Ascending aorta (tissue), 2 donors: ENCODE measurements at places on chromosomes 1 and 21.

DNA sequence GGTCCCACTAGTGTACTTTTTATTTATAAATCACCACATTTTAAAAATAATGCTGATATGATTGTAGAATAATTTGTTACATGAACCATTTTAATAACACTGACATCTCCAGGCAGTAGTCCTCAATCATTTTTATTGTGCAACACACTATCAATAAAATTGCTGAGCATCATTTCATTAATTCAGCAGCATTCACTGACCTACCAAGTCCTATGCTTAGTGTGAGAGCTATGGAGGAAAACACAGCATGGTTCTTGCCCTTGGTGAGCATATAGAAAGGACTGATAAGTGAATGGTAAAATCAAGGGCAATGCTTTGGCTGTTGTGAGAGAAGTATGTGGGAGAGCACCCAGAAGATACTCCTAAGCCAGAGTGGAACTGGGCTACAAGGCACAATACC lies 119.7 kb downstream of the KCNT2 start:
- DNase-seq: no peak

- no peak for DNase-seq
Measured at GRCh38 chr21:42248783-42249597, 30.1 kb downstream of the ABCG1 start.

- no peak for DNase-seq
Measured at GRCh38 chr1:46643368-46643775, 24.8 kb downstream of the ATPAF1 start.

GRCh38 chr1:2091611-2092604 lies 41.7 kb downstream of the PRKCZ start:
- DNase-seq: no peak

- DNase-seq: no peak
Measured at GRCh38 chr21:42281181-42281680, 34.0 kb downstream of the TFF3 start.

DNA sequence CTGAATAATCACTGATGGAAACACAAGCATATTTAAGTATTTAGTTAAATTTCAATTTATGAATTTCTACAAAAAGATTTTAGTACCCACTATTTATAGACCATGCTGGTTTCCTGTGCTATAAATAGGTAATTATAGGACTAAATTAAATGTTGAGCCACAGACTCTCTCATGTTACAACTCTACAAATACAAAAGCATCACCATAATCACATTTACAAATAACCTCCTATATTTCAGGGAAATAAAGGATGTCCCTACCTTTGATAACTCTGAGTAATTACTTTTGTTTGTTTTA lies 32.6 kb upstream of the CCDC190 start:
- DNase-seq: no peak

DNA sequence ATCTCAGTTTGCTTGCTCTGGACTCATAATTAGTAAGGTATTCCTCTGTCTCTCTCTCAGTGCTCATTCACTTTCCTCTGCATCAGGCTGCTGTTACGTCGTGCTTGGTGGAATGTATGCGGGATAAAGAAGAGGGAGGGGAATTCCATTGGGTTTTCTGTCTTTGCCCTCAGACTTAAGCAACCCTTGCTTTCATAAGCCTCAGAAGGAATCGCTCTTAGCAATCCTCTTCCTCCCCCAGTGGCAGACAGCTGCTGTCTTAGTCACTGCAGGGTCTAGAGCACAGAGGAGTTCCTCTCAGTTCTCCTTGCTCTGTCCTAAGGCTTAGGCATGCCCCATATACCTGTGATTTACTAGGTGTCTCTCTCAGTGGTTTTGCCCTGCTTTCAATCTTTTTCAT lies 19.1 kb upstream of the NTMT2 start:
- DNase-seq: no peak

DNA sequence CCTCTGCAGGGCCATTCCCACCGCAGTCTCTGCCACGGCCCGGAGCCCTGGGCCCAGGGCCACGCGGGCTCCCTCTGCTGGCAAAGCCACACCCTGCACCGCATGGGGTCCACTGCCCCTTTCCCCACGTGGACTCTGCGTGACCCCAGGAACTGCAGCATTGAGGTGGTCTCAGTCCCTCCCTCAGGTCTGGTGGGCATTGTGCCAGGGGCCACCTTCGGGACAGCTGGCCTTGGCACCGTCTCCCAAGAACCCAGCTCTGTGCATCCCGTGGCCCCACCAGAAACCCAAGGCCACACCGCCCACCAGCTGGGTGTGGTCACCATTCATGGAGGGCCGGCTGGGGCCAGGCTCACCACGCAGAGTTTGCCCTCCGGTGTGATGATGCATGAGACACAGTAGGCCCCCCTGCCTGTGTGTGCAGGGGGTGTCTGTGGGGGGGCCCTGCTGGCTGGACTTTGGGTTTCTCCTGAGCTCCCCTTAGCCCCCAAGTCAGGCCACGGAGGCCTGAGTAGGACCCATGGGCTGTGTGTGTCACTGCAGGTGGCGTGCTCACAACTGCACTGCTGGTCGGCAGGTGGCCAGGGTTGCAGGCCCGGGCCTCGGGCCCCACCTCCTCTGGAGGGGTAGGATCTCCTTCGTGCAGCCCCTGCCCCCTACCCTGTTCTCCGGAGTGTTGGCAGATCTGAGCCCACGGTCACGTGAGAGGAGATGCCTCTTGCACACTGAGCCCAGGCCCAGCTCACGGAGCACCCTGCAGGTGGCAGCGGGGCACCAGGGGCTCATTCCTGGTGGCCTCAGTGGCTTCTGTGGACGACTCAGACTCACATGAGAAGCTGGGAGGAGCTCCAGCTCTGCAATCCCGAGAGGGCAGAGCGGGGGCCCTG lies 5.8 kb downstream of the VWA1 start:
- DNase-seq: no peak

DNA sequence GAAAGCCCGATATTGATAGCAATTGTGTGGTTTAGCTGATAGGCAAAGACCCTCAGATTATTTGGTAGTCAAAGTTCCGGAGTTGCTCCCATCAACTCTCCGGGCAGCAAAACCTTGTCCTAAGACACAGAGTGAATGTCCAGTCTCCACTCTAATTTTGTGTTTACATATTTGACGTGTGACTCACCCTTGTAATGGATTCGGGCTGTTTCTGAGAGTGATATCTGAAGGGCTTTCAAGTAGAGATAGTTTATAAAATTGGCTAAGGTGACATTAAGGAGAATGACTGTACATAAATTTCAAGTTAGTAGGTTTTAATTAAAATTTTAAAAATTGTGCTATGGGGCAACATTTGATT lies 154.2 kb downstream of the CNIH3 start:
- no peak for DNase-seq

GRCh38 chr1:94883691-94884090 lies 43.2 kb downstream of the CNN3 start:
- no peak for DNase-seq

- no peak for DNase-seq
Measured at GRCh38 chr1:233919786-233920185, 15.3 kb downstream of the SLC35F3 start.

GRCh38 chr21:40383951-40384350 lies 463.0 kb downstream of the DSCAM start:
- DNase-seq: no peak

DNA sequence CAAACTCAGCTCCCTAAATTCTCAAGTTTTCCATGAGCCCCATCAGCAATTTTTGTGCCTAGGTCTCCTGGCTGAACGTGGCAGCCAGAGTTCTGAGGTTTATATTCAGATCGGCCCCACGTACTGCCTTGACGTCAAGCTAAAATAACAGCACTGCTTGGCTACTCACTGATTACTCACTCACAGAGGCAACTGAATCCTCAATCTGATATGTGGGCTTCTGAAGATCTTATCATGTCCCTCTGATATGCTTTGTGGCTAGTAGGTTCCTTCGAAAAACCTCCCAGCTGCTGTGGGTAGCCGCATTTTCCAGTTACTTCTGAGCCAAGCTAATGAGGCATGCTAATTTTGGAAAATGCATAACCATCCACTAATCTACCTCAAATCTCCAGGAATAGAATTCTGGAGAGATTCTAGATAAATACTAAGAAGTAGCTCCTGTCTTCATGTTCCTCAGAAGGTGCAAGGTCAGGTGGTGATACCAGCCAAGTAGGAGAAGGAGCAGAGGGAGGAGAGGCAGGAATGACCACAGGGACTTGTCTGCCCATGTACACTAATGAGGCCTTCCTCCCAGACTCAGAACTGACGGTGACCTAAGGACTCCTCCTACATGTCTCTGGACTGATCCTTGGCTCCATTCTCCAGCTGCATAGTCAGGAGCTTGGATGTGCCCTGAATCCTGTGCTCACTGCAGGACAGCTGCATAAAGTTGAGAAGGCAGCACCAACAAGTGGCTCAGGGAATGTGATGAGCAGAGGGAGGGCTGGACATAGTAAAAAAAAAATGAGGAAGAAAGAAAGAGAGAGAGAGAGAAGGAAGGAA lies 263.7 kb downstream of the TNR start:
- no peak for DNase-seq

DNA sequence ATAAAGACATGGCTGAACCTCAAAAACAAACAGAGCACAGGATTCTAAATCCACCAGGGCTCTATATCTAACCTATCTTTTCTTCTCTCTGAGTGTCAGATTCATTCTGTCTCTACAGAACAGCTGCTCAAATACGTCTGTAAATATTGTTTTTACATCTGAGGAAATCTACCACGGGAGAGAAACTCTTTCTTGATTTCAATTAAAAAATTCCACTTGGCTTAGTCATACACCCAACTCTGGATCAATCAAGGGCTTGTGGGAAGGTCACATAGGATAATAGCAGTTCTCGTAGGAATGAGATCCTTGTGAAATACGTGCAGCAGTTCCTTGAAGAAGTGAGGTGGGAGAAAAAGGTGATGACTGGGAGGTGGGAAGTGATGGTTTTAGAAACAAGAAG lies 1355.7 kb upstream of the ADGRL2 start:
- no peak for DNase-seq

DNA sequence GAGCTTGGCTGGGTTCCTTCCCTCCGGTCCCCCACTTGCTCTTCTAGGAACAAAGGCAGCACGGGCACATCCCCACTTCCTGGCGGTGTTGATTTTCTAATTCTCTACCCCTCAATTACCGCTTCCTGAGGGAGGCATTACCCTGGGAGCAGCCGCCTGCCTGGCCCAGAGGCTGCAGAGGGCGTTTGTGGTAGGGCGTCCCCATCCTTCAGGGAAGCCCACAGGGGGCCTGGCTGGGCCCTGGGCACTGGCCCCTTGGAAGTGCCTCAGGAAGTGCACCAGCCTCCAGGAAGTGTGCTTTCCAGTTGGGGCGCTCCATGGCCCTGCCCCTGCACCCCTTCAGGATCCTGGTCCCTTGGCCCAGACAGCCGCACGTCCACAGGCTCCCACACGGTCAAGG lies 42.1 kb upstream of the CASZ1 start:
- DNase-seq: no peak

- no peak for DNase-seq
Measured at GRCh38 chr1:228767636-228768354, 32.5 kb downstream of the RHOU start.

DNA sequence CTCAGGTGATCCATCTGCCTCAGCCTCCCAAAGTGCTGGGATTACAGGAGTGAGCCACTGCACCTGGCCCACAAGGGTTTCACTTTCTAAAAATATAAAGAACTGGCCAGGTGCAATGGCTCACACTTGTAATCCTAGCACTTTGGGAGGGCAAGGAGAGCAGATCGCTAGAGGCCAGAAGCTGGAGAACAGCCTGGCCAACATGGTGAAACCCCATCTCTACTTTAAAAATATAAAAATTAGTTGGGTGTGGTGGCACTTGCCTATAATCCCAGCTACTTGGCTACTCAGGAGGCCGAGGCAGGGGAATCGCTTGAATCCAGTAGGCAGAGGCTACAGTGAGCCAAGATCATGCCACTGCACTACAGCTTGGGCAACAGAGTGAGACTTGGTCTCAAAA lies 25.7 kb downstream of the MRPL39 start:
- DNase-seq: no peak

DNA sequence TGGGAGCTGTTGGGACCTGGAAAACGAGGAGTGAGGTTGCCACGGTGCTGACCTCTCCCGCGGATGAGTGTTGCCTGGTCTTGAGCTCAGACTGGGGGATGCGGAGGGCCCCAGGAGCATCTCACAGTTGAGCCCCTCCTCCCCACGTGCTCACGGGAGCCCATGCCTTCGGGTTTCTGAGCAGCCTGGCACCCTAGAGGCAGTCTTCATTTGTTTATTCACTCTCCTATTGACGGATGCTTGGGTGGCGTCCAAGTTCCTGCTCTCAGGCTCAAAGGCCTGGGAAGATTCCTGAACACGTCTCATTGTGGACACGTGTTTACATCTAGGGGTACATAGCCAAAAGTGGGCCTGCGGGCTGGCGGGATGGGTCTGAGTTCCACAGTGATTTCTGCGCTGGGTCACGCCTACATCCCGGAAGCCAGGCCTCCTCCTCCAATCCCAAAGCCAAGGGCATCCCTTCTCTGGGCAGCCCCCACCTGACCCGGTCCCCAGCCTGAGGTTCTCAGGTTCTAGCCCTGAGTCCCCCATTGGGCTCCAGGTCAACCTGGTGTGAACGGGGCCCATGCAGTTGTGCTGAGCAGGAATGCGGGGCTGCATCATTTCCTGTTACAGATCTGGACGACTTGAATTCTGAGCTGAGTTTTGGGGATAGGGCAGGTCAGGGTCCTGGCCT lies 14.7 kb downstream of the WNT3A start:
- no peak for DNase-seq
